T-cell (primary cell): ENCODE measurements at places on chromosomes 5 and 9. TPM values are rescaled to one million over a fixed set of nuclear protein-coding genes. Genes with fewer than 3 reads are reported as not detected.
A peak's percentile ranks its signal among the peaks of the same experiment; 100 is the strongest.

GPR151 gene
- not detected for total RNA-seq

RIGI gene
- 20.4 TPM for total RNA-seq

MPDZ gene
- 0.35 TPM for total RNA-seq

NME5 gene
- not detected for total RNA-seq

LCN12 gene
- total RNA-seq = 3.3 TPM

PGM5 gene
- total RNA-seq = not detected

TXNDC8 gene
- total RNA-seq = not detected

MEIKIN gene
- total RNA-seq = 0.22 TPM

SPINK7 gene
- total RNA-seq = not detected

GRCh38 chr5:3602785-3603502, 7.3 kb downstream of the IRX1 start:
- H3K4me1 ChIP-seq = no peaks in the 10 kb centered on the region
- no peaks in the 10 kb centered on the region for H3K36me3 ChIP-seq
- H3K27me3 ChIP-seq = peaks cover 22% of the 10 kb centered on the region
- no peak for DNase-seq
- no peak overlapping the region for H3K4me3 ChIP-seq
- H3K27ac ChIP-seq = no peak overlapping the region

GRCh38 chr9:89841456-89841855, 236.6 kb downstream of the GADD45G start:
- H3K4me1 ChIP-seq = no peaks in the 10 kb centered on the region
- H3K4me3 ChIP-seq = no peak overlapping the region
- no peaks in the 10 kb centered on the region for H3K27me3 ChIP-seq
- DNase-seq = no peak
- no peak overlapping the region for H3K27ac ChIP-seq
- no peaks in the 10 kb centered on the region for H3K36me3 ChIP-seq

DNA sequence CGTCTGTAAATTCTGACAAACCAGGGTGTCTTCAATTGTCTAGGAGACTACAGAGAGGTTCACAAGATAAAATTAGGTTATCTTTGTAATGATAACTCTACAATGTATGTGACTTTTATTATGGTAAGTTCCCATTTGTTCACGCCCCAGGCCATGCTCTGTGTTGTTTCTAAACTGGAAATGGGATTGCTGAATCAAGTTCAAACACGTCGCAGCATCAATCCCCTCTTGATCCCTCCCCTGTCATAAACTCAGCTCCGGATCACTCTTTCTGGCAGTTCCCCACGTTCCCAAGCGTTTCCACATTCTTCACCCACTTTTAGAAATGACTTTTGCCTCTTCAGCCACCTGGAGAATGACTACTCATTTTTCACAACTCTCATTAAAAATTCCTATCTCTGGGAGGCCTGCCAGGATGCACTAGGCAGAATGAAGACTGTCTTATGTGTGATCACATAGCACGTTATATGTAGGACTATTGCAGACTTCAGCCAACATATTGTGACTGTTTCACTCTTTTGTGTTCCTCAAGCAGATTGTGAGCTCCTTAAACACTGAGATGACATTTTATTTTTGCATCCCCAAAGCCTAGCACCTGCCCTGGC, 1124.2 kb upstream of the WWC1 start:
- no peaks in the 10 kb centered on the region for H3K36me3 ChIP-seq
- H3K27me3 ChIP-seq = no peaks in the 10 kb centered on the region
- no peak for DNase-seq
- H3K4me1 ChIP-seq = no peaks in the 10 kb centered on the region

- no peaks in the 10 kb centered on the region for H3K27me3 ChIP-seq
- DNase-seq = peak; percentile 47
- no peak overlapping the region for H3K27ac ChIP-seq
- H3K36me3 ChIP-seq = peaks cover 11% of the 10 kb centered on the region
- no peak overlapping the region for H3K4me3 ChIP-seq
Measured at GRCh38 chr9:133403766-133404453, 13.9 kb downstream of the REXO4 start.

DNA sequence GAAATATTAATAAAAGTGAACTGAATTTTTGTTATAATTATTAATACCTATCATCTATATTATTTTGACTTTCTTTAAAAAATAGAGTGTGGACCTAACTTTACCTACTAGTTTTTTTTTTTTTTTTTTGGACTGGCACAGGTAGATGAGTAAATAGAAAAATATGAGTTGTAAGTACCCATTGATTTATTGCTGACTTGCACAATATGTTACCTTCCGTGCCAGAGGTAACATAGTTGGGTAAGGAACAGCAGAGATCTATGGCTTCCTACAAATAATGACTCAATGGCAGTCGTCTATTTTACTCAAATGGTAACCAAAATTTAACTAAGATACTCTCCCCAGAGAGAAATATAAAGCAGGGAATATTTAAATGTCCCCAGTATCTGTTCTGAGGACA, 1212.8 kb downstream of the PTPRD start:
- no peaks in the 10 kb centered on the region for H3K27me3 ChIP-seq
- no peaks in the 10 kb centered on the region for H3K4me1 ChIP-seq
- no peak overlapping the region for H3K4me3 ChIP-seq
- H3K36me3 ChIP-seq = no peaks in the 10 kb centered on the region

- H3K4me3 ChIP-seq = no peak overlapping the region
- no peak for DNase-seq
- no peaks in the 10 kb centered on the region for H3K36me3 ChIP-seq
- no peaks in the 10 kb centered on the region for H3K4me1 ChIP-seq
Measured at GRCh38 chr5:122761115-122761514, 13.8 kb upstream of the SNX2 start.

GRCh38 chr5:76867827-76868693, 18.2 kb downstream of the S100Z start:
- peak; percentile 20 for DNase-seq
- H3K27ac ChIP-seq = no peak overlapping the region
- H3K27me3 ChIP-seq = no peaks in the 10 kb centered on the region
